ENCODE measurements at places on chromosomes 7 and 10.

DNA sequence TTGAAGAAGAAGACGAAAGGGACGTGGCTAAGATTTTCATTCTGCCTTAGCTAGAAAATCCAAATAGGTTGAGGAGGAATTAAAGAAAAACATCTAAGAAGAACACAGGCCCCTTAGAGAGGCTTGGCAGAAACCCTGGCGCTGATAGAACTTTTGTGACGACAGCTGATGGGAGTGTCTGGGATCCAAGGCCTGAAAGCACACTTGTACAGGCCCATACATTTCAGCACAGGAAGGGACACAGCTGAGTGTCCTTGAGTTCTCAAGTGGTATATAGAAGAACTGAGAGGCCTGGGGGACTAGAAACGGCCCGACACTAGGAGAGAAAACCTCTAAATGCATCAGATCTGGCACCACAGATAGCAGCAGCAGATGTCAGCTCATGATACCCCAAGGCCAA, 39.5 kb downstream of the PRPS1L1 start:
- no peak for DNase-seq

GRCh38 chr7:30589111-30589510, 5.6 kb upstream of the GARS1 start:
- DNase-seq: no peak

DNA sequence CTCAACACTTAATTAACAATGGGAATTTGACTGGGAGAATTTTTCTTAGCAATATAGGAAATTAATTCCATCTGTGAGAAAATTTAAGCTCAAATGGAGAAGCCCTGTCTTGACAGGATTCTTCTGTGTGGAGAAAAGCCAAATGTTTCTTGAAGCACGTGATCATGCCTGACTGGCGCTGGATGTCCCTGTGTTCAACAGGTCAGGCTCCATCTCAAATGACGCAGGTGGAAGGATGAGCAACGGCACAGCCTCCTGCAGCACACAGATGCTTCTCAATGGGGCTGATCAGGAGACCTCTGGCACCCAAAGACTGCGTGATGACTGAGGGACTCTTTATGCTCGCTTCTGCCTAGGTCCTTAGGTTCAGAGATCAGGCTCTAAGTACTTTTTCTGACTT, 143.8 kb downstream of the RSU1 start:
- no peak for DNase-seq

DNA sequence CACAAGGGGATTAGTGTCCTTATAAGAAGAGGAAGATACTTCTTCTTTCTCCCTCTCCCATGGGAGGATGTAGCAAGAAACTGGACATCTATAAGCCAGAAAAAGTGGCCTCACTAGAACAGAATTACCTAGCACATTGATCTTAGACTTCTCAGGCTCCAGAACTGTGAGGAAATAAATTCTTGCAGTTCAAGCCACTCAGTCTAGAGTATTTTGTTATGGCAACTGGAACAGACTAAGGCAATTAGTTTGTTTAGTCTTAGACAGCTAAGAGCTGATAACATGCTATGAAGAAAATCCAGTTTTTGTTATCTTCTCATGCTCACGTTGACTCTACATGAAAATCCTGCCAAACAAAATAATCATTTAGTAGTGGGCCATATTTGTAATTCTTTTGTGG, 627.6 kb upstream of the PHF14 start:
- DNase-seq: no peak

- DNase-seq: no peak
These were observed 165.3 kb downstream of the TRIL start for GRCh38 chr7:28792858-28793257.
